ENCODE measurements at places on chromosomes 2 and 18. TPM values are rescaled to one million over a fixed set of nuclear protein-coding genes. Genes with fewer than 3 reads are reported as not detected.

GRCh38 chr2:153519257-153519875 lies 40.8 kb upstream of the RPRM start:
- H3K4me1 ChIP-seq: no peaks in the 10 kb centered on the region
- H3K27me3 ChIP-seq: no peaks in the 10 kb centered on the region
- peak; percentile 33 for DNase-seq
- no peak overlapping the region for H3K4me3 ChIP-seq

DNA sequence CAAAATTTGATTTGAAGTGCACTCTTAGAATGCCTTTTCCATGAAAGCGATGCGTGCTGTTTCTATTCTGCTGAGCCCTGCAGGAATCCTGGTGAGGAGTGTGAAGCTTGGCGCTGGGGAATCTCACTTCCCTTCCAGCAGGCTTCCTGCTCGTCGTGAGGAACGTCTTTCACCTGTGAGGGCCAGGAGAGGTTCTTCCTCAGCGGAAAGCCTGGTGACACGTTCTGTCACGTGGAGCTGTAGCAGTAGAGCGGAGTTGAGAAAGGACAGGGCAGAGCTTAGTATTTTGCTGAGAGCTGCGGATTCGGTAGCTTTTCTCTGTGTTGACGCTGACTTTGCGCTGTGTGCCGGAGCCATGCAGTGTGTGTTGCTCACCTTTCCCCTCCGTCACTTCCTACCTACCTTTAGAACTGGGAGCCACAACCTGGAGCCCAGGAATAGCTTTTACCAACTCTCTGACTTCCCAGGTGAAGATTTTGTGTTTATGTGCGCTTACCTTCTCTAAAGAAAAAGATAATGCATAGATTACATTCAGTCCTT lies 294.8 kb downstream of the PTGR3 start:
- H3K36me3 ChIP-seq: no peaks in the 10 kb centered on the region
- no peak overlapping the region for H3K27ac ChIP-seq
- no peak overlapping the region for H3K4me3 ChIP-seq

GRCh38 chr2:26756337-26756736 lies 7.7 kb upstream of the SLC35F6 start:
- H3K36me3 ChIP-seq: no peaks in the 10 kb centered on the region
- peaks cover 16% of the 10 kb centered on the region for H3K4me1 ChIP-seq
- DNase-seq: no peak
- H3K4me3 ChIP-seq: no peak overlapping the region
- no peaks in the 10 kb centered on the region for H3K27me3 ChIP-seq

GRCh38 chr2:235334179-235334578 lies 159.7 kb upstream of the AGAP1 start:
- H3K4me3 ChIP-seq: no peak overlapping the region
- DNase-seq: no peak
- H3K27ac ChIP-seq: no peak overlapping the region
- H3K36me3 ChIP-seq: no peaks in the 10 kb centered on the region
- H3K4me1 ChIP-seq: no peaks in the 10 kb centered on the region

DNA sequence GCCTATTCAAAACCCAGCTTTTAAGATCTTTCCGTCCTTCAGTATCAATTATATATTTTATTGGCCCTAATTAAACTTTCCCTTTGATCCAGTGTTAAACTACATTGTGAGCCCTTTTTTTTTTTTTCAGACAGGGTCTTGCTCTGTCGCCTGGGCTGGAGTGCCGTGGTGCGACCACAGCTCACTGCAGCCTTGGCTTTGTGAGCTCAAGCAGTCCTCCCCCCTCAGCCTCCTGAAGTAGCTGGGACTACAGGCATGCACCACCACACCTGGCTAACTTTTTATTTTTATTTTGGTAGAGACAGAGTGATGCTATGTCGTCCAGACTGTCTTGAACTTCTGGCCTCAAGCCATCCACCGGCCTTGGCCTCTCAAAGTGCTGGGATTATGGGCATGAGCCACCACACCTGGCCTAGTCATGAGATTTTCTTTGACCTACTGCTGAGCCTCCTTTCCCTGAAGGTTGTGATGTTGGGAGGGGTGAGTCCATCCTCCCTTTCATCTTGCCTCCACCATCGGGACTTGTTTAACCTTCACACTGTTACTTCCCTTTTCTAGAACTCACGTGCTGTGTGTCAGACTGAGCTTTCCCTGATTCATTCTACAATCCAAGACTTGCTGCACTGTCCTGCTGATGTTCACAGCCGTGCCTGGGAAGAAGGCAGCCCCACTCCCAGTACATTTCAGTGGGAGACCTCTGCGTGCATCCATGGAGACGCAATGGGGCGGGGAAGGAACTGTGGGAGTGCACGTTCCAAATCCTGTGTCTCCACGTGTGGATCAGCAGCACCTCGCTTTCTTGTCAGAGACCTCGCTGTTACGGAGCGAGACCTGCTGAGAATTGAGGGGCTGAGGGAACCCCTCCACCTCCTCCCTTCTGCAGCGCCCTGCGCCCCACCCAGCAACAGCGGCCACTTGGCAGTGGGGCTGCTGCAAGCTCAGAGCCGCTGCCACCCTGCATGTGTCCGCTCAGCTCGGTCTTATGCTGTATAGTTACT lies 10.8 kb downstream of the OXER1 start:
- no peak overlapping the region for H3K27ac ChIP-seq
- H3K27me3 ChIP-seq: no peaks in the 10 kb centered on the region
- H3K36me3 ChIP-seq: no peaks in the 10 kb centered on the region
- no peak for DNase-seq

- no peaks in the 10 kb centered on the region for H3K36me3 ChIP-seq
- DNase-seq: peak; percentile 72
- H3K4me3 ChIP-seq: no peak overlapping the region
- no peaks in the 10 kb centered on the region for H3K27me3 ChIP-seq
- peaks cover 15% of the 10 kb centered on the region for H3K4me1 ChIP-seq
Measured at GRCh38 chr2:202109737-202110184, 36.7 kb downstream of the KIAA2012 start.

IL1RL2 gene
- total RNA-seq: 3.1 TPM

DNA sequence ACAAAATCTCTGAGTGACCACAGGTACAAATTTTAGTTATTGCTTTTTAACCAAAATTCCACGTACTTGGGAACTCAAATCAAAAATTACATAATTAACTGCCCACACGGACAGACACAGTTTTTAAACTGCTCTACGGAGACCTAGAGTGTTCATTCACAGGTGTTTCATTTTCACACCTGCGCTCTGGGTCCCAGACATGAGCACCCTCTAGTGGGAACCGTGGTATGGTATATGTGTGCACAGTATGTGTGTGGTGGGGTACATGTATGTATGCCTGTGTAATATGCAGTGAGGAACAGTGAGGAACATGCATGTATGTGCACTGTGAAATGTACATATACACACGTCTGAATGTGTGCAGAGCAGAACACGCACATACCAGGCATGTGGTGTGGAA lies 65.0 kb downstream of the PPP4R1 start:
- peaks cover 34% of the 10 kb centered on the region for H3K36me3 ChIP-seq
- no peaks in the 10 kb centered on the region for H3K4me1 ChIP-seq
- DNase-seq: no peak
- no peak overlapping the region for H3K27ac ChIP-seq
- H3K4me3 ChIP-seq: no peak overlapping the region
- no peaks in the 10 kb centered on the region for H3K27me3 ChIP-seq

DNA sequence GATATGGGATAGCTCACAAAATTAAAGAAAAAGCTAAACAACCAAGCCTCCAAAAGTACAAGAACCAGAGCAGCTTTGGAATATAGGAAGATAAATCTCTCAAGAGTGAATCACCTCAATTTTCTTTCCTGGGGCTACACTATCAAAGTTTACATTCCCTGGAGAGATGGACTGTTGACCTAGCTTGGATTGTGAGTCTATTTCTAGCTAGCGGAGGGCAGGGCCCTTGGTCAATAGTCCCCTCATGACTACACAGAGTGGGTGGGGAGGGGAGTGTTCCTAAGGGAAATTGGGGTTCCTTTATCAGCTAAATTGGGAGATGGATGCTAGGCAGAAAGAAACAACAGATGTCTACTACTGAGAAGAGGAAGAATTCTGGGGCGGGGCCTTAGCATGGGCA lies 29.9 kb upstream of the EIF2AK3 start:
- peaks cover 17% of the 10 kb centered on the region for H3K4me1 ChIP-seq
- H3K4me3 ChIP-seq: no peak overlapping the region
- H3K36me3 ChIP-seq: no peaks in the 10 kb centered on the region
- DNase-seq: peak; percentile 37
- no peaks in the 10 kb centered on the region for H3K27me3 ChIP-seq

- peaks cover 20% of the 10 kb centered on the region for H3K4me1 ChIP-seq
- no peak overlapping the region for H3K4me3 ChIP-seq
- no peaks in the 10 kb centered on the region for H3K27me3 ChIP-seq
- H3K27ac ChIP-seq: no peak overlapping the region
- DNase-seq: no peak
Measured at GRCh38 chr2:238598802-238599530, 172.2 kb downstream of the ASB1 start.

SLC16A14 gene
- 5.6 TPM for total RNA-seq

DNA sequence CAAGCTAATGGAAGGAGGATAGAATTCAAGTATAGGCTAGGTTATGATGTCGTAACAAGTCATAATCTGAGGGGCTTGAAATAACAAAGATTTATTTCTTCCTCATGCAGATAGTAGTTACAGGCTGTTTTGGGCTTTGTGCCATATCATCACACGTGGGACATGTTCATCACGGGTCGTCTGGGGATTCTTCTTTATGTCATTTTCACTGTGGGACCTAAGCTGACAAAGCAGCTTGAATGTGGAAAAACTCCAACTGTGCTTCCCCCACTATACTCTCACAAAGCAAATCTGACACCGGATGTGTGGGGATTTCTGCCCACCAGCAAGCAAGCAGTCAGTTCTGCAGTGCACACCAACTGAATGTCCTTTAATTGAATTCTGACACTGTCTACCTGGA lies 124.8 kb downstream of the LTBP1 start:
- no peaks in the 10 kb centered on the region for H3K27me3 ChIP-seq
- no peaks in the 10 kb centered on the region for H3K36me3 ChIP-seq
- H3K27ac ChIP-seq: no peak overlapping the region
- H3K4me1 ChIP-seq: peaks cover 24% of the 10 kb centered on the region
- no peak for DNase-seq

DNA sequence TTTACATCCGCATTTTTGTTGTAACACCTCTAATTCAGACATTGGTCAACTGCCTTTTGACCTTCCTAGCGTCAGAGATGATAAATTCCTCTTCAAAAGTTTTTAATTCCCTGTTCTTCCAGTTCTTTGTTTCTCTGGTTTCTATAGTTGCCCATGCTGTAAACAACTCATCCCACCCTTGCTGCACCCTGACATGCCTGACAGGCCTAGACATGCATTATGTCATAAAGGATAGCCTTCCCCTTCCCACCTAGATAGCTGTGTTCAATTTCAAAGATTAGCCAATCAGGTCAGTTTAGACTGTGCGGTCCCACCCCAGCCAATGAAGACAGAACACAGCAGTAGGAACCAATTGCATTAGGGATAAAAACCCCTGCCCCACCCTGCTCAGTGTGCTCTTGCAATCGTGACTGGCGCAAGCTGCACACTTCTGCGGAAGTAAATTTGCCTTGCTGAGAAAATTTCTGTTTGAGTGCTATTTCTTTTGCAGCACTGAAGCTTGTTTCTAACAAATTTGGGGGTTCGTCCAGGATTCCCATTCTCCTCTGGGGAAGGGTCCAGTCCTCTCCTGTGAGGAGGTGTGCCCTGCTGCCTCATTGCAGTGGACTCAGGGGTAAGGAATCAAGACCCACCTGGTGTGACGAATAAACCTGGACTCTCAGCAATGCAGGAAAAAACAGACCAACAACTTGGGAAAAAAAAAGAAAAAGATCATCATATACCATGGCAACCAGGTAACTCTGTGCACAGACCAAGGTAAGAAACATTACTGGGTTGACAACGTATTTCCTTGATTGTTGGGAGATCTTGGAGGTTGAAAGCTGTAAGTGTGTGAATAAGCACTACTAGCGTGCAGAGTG lies 9.1 kb upstream of the SAP130 start:
- no peaks in the 10 kb centered on the region for H3K36me3 ChIP-seq
- H3K27ac ChIP-seq: no peak overlapping the region
- DNase-seq: no peak
- H3K4me1 ChIP-seq: no peaks in the 10 kb centered on the region
- no peaks in the 10 kb centered on the region for H3K27me3 ChIP-seq

ABCG8 gene
- total RNA-seq: not detected

GRCh38 chr2:127631541-127631996 lies 14.4 kb upstream of the GPR17 start:
- H3K36me3 ChIP-seq: no peaks in the 10 kb centered on the region
- no peak overlapping the region for H3K27ac ChIP-seq
- no peak for DNase-seq
- no peaks in the 10 kb centered on the region for H3K27me3 ChIP-seq
- no peaks in the 10 kb centered on the region for H3K4me1 ChIP-seq
- H3K4me3 ChIP-seq: no peak overlapping the region

DNA sequence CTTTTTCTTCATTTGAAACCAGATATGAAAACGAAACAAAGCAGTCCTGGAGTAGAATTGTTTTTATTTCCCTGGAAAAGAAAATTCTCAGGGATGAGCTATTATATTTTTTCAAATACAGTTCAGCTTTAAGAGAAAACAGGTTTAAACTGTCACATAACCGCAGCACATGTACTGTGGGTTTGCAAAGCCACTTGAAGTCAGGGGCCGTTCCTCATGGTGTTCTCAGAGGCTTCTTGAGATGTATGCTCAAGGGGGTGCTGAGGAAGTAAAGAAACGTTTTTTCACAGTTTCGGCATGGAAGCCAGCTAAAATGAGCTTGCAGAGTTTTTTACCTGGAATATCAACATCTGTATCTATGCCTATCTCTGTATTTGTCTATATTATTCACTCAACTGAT lies 225.3 kb downstream of the MC4R start:
- H3K36me3 ChIP-seq: no peaks in the 10 kb centered on the region
- no peak overlapping the region for H3K4me3 ChIP-seq
- H3K27ac ChIP-seq: no peak overlapping the region
- no peaks in the 10 kb centered on the region for H3K27me3 ChIP-seq
- no peaks in the 10 kb centered on the region for H3K4me1 ChIP-seq

GRCh38 chr2:172260336-172260735 lies 157.6 kb upstream of the DLX2 start:
- DNase-seq: no peak
- H3K27me3 ChIP-seq: no peaks in the 10 kb centered on the region
- H3K4me3 ChIP-seq: no peak overlapping the region
- no peaks in the 10 kb centered on the region for H3K36me3 ChIP-seq
- no peak overlapping the region for H3K27ac ChIP-seq

DNA sequence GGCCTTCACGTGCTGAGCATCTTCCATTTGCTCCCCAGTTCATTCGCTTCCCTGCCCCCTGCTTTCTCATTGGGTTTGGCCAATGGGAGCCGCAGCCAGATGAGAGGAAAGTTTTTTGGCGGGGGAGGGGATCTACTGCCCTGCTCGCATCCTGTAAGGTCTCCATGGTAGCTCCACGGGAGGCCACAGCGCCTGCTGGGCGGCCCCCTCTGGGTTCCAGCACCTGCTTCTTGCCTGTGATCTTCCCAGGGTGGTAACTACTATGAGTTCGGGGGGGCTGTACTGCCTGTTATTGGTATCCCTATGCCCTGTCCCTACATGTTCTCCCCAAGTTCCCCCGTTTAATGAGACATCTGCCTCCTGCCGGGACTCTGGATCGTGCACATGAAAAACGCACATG lies 57.2 kb downstream of the INPP5D start:
- no peaks in the 10 kb centered on the region for H3K27me3 ChIP-seq
- H3K4me3 ChIP-seq: no peak overlapping the region
- no peaks in the 10 kb centered on the region for H3K36me3 ChIP-seq
- H3K4me1 ChIP-seq: no peaks in the 10 kb centered on the region
- H3K27ac ChIP-seq: no peak overlapping the region

GRCh38 chr2:162062559-162062958 lies 11.5 kb downstream of the DPP4 start:
- H3K27ac ChIP-seq: no peak overlapping the region
- no peak overlapping the region for H3K4me3 ChIP-seq
- DNase-seq: no peak
- H3K27me3 ChIP-seq: no peaks in the 10 kb centered on the region
- H3K4me1 ChIP-seq: no peaks in the 10 kb centered on the region
- no peaks in the 10 kb centered on the region for H3K36me3 ChIP-seq

FOXD4L1 gene
- 0.17 TPM for total RNA-seq

DYTN gene
- not detected for total RNA-seq

MBP gene
- total RNA-seq: 3.6 TPM

VRK2 gene
- 24.3 TPM for total RNA-seq
